Right ventricle myocardium superior (tissue), 1 donor: ENCODE measurements at places on chromosomes 3 and 15. TPM values are rescaled to one million over a fixed set of nuclear protein-coding genes. Genes with fewer than 3 reads are reported as not detected.

GRCh38 chr15:57962887-57963286, 102.6 kb downstream of the ALDH1A2 start:
- no peak for DNase-seq

DNA sequence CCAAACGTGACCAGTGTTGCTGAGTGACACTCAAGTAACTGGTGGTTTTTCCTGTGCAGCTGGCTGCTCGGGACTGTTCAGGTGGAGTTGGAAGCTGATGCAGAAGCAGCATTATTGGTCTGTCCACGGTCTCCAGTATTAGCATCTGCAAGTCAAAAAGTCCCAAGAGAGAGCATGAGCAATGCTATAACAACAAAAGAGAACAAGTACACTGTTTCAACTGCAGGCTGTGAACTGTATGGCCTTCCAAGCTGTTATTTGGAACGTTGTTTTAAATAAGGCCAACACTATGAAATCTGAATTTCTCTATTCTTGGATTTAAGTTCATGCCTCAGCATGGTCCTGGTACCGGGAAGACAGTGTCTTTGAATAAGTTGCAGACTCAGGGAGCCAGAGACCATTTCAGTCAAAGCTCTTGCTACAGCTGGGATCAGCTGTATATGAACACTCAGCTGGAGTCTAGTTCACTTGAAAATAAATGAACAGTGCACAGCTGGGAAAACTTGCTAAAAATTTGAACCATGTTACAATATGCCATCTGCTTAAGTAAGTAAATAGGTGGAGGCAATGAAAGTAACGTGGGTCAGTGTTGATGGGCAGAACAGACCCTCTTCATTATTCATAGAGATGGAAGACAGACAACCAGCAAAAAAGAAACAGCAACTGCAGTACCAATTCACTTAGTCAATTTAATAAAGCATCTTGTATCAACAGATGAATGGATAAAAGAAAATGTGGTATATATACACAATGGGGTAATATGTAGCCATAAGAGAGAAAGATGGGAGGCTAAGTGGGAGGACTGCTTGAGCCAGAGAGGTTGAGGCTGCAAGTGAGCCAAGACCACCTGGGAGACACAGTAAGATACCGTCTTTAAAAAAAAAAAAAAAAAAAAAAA, 45.1 kb downstream of the NR1I2 start:
- DNase-seq, result no peak

DNA sequence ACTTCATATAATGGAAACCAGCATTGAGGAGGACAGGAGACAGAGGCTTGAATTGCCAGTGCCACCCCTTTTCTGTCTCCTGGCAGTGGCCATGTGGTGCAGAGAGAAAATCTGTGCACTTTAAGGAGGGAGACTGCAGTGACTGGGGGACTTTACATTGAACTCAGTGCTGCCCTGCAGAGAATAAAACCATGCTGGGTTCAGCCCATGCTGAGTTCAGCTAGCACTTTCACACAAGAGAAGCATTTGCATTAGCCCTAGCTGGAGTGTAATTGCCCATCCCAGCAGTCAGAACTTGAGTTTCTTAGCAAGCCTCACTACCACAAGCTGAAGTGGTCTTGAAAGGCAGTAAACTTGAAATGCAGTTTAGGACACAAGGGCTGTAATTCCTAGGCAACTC, 677.5 kb downstream of the ZPLD1 start:
- no peak for DNase-seq

DNA sequence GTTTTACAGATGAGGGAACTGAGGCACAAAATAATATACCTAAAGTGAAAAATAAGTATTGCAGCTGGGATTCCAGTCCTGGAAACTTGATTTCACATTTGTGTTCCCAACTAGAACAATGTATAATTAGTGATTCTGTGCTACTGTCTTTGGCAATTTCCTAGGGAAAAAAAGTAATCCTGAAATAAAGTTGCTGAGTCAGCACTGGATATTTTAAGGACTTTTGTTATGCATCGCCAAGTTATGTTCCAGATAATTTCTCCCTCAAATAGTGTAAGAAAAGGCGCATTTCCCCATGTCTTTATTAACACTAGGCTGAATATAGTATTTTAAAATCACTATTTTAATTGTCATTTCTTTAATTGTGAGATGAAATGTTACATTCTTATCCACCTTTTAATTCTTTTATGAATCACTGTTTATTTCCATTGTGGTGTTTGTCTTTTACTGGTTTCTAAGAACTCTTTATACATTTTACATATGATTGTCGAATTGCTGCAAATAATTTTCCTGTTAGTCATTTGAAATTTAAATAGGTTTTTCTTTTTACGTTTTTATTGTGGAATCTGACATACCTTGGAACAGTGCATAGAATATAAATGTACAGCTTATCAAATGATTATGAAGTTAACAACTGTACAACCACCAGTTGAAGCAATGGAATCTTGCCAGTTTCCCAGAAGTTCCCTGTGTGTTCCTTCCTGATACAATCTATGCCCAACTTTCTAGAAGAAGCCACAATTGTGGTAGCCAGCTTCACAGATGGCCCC, 56.6 kb downstream of the SH3GL3 start:
- DNase-seq, result no peak

DNA sequence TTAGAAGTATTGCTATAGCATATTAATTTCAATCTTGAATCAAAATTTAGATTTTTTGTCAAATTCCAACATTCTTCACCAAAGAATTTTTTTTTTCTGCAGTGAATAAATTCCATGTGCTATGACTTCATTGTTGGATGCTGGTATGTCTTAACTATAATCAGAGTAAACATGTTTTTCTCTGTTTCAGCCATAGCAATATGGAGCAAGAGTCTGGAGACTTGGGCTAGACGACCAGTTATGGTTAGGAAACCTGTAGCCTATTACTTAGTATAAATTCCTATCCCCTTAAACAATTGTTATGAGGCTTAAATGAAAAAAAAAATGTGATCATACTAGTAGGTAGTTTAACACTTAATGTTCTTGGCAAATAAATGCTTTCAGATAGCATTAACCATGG, 431.9 kb upstream of the FRG2C start:
- DNase-seq, result no peak

GRCh38 chr3:130759692-130760338, 13.2 kb upstream of the PIK3R4 start:
- DNase-seq, result peak; percentile 42

DNA sequence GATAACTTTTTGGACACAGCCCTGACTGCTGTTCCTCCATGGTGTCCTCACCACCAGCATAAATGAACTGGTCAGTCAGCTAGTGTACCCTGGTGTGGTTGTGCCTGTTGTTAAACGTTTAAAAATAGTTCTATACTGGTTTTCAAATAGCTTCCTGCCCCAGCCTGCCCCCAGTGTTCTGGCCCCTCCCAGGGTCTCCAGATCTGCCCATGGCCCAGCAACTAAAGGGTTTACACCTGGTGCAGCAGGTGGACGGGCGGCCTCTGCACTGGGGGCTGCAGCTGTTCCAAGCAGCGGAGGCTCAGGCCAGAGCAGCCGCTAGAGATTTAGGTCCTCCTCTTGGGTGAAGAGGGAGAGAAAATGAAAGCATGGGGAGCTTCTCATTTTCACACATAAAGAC, 6.1 kb upstream of the NR2E3 start:
- DNase-seq, result no peak

DNA sequence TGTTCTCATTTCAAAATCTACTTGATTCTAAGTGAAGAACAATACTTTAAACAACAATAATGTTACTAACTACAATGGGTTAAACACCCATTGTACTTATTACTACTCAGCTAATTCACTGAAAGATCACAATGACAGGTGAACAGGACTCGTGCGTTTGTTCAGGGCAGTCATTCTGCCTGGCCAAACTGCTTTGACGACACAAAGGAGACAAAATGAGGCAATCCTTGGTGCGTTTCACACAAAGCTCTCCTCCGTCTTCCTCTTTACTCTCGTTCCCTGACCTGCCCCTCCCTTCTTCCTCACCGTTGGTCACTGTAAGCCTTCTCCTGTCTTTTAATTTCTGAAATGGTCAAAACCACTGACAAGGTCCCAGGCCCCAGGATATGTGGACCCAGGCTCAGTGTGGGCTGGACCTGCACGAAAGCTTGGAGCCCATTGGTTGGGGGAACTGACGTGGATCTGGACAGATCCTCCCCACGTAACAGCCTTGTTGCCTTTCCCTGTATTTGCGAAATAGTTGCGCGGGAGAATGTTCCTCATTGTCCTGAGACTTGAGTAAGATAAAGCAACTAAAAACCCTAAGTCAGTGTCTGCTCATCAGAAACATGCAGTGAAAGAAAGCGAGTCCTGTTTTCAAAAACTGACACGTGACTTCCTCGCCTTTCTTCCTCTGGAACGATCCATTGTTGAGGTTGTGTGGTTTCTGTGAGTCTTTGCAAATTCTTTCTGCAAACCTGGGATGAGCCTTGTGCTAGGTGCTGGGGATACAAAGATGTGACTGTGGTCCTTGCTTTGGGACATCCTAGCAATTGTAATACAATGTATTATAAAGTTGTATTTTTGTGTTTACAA, 147.1 kb upstream of the RGMA start:
- DNase-seq, result peak; percentile 76

DNA sequence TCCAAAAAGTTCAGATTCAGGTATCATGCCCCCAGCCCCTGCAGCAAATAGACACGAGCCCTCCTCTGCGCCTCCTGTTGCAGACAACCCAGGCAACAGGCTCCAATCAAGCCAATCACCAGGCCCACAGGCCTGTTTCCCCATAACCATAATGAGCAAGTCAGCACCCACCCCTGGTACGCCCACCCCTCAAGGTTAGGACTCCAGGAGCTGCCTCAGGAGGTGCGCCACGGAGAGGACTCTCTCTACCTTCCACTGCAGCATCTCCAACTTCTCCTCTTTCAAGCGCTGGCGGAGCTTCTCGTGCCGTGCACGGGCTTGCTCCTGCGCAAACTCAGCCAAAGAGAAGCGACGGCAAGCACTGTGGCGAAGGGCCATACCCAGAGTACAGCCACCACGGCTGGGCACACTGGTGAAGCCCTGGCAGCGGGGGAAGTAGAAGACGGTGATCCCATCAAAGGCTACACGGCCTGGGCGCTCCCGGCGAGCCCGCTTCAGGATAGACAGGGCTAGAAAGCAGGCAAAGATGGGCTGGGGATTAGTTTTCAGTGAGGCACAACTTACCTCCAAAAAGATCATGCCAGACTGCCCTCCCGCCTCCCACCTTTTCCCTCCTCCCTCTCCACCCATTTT, 8.5 kb downstream of the CSRNP1 start:
- DNase-seq, result no peak

GRCh38 chr3:148246291-148246923, 451.3 kb upstream of the AGTR1 start:
- DNase-seq, result no peak

DNA sequence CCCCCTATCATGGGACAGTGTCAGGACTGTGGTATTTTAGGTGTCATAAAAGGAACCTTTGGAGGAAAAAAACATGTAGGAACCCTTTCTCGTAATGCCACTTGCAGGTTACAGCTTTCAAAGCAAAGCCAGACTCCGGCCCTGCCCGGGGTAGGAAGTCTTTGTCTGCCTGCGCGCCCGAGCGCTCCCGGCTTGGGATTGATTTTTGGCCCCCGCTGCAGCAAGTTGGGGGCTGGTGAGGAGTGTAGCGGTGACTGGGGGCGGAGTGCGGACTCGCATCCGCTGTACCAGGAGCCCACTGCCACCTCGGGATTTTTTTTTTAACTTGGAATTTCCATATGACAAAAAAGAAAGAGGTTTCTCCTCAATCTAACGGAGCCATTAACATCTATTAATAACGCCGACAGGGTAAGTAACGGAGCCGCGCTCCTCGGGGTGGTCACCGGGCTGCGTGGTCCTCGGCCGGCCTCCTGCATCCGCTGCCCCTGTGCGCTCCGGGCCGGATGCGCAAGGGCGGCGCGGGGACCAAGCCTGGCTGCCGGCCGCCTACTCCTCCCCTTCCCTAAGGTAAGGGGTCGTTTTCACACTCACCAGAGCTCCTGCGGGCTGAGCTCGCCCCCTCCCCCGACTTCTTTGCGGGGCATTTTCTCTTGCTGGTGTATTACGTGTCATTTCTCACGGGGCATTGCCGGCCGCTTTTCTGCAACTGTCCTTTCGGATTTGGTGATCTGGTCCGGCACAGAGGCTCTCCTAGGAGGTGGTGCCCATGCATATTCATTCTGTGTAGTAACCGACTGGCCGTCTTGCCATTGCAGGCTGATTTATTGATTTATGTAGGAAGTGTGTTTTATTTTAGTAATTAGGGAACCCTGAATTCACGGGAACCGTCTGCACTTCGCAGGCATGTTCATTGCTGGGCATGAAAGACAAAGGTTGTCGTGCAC, 219.8 kb upstream of the TOPAZ1 start:
- DNase-seq, result no peak

GRCh38 chr3:139917226-139917785, 17.7 kb upstream of the CLSTN2 start:
- DNase-seq, result no peak

- DNase-seq, result no peak
Observed at GRCh38 chr3:6771171-6771570, 89.7 kb upstream of the GRM7 start.

GRCh38 chr15:82963471-82964341, 11.2 kb upstream of the HOMER2 start:
- DNase-seq, result no peak

DNA sequence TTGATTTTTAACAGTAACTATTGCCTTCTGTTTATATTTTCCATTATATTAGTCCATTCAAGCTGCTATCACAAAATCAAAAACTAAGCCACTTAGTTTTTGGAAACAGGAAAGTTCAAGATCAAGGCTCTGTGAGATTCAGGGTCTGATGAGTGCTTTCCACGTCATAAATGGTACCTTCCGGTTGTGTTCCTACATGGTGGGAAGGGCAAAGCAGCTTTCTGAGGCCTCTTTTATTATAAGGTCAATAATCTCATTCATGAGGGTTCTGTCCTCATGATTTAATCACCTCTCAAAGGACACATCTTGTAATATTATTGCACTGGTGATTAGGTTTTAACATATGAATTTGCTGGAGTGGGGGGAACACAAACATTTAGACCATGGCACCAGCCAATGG, 152.0 kb downstream of the VGLL3 start:
- DNase-seq, result no peak

DNA sequence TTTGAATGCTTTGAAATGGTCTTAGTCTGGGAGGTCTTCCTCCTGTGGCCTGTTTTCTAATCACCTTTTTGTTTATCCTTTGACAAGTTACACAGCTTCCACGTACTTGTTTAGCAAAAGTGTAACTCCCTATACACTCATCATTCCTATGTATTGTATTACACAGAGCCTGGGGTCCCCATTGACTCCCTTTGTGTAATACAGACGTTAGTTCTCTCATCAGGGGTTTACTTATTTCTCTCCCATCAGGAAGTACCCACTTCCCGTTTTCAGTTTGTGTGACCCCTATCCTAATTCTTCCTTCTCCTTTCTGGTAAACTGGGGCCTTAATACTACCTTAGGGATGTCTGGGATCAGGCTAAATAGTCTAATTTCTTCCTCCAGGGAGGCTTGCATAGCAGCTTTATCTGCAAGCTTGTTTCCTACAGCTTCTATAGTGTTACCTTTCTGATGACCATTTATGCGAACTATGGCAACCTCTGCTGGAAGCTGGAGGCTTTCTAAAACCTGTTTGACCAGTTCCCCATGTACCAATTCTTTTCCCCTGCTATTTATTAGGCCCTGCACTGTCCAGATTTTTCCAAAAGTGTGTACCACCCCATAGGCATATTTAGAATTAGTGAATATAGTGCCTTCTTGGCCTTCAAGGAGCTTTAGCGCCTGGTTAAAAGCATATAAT, 22.4 kb downstream of the ARL8B start:
- no peak for DNase-seq

Gene PLCD1
- 8.5 TPM for total RNA-seq

Gene RETNLB
- not detected for total RNA-seq

Gene FAM43A
- total RNA-seq, result 16.6 TPM

Gene ADAMTS17
- 1.7 TPM for total RNA-seq

Gene SLC25A38
- total RNA-seq, result 14.4 TPM

Gene MKRN2OS
- not detected for total RNA-seq

Gene ADPRH
- total RNA-seq, result 12.2 TPM

Gene GP9
- total RNA-seq, result not detected

Gene AHSG
- total RNA-seq, result not detected

Gene GOLGA8J
- total RNA-seq, result not detected

Gene COPG1
- 80.6 TPM for total RNA-seq
